ENCODE measurements at places on chromosomes 1 and 21.

GRCh38 chr1:15610167-15610566 is 7.1 kb upstream of the DDI2 start:
- no peak for DNase-seq

DNA sequence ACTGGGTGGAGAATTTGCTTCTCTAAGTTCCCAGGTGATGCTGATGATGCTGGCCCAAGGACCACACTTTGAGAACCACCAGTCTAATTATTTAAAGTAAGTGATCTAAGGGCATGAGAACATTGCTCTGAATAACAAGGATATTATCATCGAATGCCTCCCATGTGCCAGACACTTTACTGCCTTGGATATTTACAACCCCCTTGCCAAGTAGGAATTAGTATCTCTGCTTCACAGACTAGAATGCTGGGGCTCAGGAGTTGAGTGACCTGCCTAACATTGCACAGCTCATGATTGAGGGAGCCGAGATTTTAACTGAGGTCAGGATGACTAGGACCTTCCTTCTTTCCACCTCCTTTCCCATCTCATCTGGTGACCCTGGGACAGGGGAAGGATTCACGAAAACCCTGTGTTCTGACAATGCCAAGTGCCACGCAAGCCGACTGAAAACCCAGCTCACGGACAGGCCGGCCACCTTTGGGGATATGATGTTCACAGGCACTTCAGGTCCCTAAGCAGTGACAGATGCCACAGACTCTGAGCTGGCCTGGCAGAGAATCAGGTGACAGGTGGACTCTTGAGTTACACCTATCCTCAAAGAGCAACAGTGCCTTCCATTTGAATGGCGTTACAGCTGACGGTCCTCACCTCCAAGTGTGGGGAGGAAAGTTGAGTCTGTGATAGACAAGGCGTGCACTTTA is 230.7 kb downstream of the TOMM20 start:
- no peak for DNase-seq

- peak; percentile 8 for DNase-seq
Observed at GRCh38 chr1:205577874-205578658, 53.7 kb downstream of the ELK4 start.

GRCh38 chr1:197126691-197127090 is 19.8 kb downstream of the ASPM start:
- DNase-seq, result no peak

GRCh38 chr1:31476891-31477846 is 64.2 kb downstream of the SERINC2 start:
- peak; percentile 95 for DNase-seq

DNA sequence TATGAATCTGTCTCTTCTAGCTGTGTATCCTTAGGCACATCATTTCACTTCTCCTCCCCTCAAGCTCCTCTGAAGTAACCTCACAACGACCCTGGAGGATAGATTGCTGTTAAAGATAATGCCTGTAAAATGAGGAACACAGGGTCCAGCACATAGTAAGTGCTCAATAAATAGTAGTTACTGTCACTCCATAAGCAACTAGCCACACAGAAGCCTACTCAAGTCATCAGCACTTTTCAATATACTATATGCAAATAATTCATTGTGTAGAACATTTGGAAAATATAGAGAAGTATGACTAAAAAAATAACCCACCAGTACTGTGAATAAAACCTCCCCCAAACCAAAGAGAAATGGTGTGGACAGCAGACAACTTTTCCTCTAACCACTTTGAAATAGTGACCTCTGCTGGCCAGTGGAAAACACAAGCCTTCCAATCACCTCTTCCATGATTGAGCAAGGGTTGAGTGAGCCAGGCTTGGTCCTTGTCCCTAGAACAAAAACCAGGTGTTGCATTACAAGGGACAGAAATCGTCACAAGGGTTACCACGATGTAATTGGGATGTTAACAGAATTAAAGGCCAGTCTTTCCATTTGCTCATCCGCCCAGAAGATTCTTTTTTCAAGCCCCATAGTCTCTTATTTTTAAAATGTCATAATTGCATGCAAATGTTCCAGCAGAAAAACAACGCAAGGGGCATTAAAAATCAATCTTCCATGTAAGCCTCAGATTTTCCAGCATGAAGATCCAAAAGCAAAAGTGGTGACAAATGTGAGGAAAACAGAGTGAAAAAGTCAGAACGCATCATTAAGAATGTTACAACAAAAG is 15.7 kb upstream of the GLIS1 start:
- peak; percentile 71 for DNase-seq

DNA sequence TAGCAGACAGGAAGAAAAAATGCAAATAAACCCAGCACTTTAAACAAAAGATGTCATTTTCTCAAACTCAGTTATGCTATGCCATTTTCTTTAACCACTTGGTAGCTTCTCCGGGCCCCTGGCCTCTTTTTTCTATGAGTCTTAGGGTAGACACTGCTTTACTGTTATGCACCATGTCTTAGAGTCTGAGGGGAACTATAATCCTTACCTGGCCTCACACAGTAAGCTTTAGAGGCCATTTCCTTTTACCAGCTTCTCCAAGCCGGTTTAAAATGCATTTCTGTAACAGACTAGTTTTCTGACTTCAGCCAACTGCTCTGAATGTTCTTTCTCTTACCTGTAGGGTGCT is 73.7 kb upstream of the EDEM3 start:
- no peak for DNase-seq

DNA sequence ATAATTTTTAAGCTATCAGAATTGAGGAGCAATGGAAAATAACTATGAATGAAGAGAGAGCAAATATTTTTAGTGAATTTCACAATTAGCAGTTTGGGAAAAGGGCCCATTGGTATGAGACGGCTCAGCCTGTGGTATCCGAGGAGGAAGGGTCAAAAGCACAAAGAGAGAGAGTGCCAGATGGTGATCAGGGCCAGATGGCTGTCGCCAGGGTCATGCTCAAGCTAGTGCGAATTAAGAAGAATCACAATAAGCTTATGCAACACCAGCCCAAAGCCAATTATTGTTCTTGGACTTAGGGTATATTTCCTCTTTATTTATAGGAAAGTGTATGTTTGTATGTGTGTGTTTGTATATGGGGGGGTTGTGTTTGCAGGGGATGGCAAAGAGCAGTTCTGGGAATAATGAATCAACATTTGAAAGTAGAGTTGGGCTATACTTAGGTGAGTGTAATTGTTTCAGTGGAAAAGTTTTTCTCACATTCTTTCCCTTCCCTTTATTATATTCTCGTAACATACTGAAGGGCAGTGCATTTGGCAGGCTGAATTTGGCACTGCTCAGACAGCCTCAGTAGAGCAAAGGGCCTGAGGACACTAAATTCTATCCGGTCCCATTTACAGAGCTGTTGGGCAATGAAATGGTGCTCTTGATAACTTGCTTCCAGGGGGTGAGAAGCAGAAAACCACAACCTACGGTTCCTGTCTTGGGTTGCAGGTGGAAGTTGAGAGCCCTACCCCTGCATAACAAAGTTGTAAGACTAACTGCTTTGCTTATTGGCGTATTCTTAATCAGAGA is 19.5 kb upstream of the DDR2 start:
- DNase-seq, result peak; percentile 46

DNA sequence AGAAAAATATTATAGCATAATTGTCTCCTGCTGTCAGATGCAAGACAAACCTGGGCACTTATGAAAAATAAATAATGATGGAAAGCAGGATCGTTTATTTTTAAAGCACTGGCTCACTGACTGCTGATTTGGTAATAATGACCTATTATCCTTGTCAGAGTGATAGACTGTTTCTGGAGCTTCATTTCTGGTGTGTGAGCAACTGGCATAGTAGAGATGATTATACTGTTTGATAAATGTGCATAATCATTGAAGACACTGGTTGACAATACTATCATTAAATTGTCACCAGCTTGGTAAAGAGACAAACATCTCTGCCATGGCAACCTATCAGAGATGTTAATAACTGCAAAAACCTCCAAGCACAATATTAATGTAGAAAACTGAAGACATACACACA is 179.9 kb upstream of the ZNF644 start:
- no peak for DNase-seq

GRCh38 chr1:41015897-41016470 is 5.5 kb downstream of the SLFNL1 start:
- DNase-seq, result no peak

GRCh38 chr1:83060651-83061390 is 938.1 kb downstream of the TTLL7 start:
- no peak for DNase-seq
